ENCODE measurements at places on chromosomes 5 and 9.
A peak's percentile ranks its signal among the peaks of the same experiment; 100 is the strongest.

DNA sequence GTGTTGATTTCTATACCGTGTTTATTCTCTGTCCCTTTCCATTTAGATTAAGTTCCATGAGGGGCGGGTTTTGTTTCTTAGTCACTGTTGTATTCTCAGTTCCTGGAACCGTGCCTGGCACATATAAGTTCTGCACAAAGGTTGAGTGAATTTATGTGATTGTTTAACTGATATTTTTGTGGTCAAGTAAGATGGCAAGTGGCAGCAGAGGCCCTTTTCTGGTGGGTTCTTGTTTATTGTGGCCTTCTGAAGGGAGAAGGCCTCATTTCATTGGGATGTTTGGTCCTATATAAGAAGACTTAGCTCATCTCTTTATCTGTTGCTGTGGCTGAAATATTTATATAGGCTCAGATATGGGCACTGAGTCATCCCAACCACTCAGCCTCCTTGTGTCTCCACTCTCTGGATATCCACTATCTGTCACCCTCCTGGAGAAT, 262.5 kb downstream of the PSAT1 start:
- DNase-seq, result no peak

DNA sequence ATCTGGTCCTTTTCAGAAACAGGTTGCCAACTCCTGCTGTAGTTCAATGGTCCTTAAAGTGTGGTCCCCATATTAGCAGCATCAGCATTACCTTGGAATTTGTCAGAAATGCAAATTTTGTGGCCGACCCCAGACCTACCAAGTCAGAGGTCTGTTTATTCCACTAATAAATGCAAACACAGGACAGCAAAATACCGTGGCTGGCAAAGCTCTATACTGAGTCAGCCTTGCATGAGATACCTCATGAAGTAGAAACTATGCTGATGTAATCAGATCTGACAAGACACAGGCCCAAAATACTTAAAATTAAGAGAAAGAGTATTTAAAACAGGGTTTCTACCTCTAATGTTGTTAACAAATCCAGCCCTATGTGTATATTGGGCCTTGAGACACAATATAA, 3.0 kb downstream of the GOLM1 start:
- no peak for DNase-seq

- no peak for DNase-seq
These were observed 102.6 kb downstream of the CDC42SE2 start for GRCh38 chr5:131366428-131366827.

GRCh38 chr9:104286799-104287198, 192.7 kb downstream of the SMC2 start:
- DNase-seq, result no peak

DNA sequence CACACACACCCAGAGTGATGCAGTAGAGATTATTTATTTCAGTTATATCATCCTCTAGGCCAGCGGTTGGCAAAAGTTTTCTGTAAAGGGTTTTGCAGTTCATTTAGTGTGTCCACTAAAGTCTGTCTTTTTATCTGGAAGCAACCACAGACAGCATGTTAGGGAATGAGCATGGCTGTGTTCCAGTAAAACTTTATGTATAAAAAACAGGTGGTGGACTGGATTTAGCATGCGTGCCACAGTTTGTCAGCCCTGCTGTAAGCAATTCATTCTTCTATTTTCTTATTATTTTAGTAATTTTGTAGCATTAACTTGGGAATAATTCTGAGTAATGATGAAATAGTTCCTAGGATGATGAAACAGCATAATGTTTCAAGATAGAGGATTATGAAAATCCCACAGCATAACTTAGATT, 51.7 kb downstream of the CCNH start:
- no peak for DNase-seq

GRCh38 chr9:124258607-124259157, 933 bp downstream of the NEK6 start:
- no peak for DNase-seq

- DNase-seq, result no peak
These were observed 922.0 kb downstream of the CDH12 start for GRCh38 chr5:21931116-21931515.

- DNase-seq, result no peak
These were observed 248.1 kb downstream of the CDK5RAP2 start for GRCh38 chr9:120331913-120332312.

GRCh38 chr9:127014216-127014909, 99.8 kb downstream of the RALGPS1 start:
- no peak for DNase-seq

DNA sequence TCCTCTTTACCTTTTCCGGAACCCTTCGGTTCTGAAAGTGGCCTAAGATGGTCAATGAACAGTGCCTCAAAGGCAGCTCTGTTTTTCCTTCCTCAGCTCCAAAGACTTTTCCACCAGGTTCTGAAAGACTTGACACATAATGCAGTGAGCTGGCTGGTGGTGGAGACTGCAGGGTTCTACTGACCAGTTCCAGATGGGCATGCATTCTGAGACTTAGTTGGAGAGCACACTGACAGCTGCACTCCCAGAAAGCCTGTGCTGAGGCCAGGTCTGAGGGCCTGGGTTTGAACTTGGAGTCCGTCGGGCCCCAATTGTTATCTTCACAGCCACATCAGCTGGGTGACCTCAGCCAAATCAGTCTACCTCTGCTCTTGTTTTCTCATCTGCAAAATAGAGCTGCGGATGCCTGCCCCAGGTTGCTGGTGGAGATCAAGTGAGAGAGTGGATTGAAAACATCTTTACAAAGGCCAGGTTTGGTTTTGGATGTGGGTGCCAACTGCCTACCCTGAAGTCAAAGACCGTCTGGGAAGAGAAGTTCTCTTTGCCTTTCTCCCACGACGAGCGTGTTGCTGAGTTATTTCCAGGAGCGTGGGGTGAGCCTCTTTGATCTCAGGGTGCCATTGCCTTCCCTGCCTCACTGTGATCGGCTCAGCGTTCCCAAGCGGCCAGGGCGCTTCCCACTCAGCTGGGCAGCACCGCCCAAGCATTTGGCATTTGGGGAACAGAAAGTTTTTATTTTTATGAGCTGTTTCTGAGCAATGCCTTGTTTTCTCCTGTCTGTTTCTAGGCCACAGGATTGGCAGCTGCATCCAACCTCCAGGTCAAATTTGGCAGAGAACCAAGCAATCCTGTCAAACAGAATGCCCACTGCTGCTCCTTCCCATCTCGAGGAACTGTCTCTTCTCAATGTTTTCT, 54.9 kb downstream of the RAD23B start:
- no peak for DNase-seq

DNA sequence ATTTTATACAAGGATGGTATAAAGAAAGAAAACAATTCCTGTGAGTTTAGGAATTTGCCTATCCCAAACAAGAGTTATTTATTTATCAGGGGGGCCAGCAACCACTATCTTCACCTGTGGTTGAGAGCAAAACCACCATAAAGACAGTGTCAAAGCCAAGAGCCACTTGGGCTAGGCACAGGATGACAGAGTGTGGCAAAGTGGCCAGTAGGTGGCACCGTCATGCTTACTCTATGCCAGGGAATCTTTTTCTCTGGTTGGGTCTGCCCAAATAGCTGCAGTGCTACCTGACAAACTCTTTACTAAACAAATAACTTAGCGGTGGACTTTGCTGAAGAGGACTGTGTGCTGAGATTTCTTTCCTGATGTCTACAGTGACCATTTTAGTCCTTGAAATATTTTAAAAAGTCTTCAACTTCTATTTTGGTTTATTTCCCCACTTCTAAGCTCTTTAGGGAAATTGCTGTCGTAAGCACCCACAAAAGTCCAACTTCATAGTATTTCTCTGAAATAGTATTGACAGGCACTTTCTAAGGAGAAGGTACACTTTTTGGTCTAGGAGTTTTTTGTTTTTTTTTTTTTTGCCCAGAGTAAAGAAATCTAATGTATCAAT, 285.0 kb downstream of the RFX3 start:
- DNase-seq, result peak; percentile 19

GRCh38 chr5:168699002-168699401, 119.8 kb upstream of the PANK3 start:
- no peak for DNase-seq

DNA sequence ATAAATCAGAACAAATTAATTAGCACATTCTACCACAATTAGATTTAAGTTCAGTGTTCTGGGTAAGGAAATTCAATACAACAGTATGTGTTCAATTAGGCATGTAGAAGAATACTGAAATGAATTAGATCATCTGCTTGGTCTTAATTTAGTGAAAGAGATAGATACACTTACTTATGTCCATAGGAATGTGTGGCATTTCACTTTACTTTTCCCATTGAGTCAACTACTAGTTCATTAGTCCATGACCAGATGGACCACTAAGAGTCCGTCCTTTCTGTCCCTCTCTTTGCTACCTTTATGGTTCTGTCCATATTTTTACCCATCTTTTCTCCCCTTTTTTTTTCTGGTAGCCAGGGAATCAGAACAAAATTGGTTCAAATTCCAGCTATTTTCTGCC, 276.9 kb downstream of the OSTF1 start:
- no peak for DNase-seq

DNA sequence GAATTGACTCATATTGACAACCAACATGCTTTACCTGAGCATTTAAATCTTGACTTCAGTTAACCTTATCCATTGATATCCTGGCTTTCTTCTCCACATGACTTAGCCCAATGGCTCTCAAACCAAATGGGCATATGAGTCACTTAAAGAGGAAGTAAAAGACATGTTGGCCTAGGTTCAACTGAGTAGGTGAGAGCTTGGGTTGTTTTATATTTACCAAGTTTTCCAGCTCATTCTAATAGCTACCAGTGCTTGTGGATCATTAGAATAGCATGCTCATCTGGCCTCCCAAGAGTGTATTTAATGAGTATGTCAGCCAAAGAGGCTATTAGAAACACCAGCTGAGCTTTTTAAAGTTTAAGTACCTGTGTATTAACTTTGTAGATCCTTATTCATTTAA, 1049.0 kb downstream of the PTPRD start:
- no peak for DNase-seq

DNA sequence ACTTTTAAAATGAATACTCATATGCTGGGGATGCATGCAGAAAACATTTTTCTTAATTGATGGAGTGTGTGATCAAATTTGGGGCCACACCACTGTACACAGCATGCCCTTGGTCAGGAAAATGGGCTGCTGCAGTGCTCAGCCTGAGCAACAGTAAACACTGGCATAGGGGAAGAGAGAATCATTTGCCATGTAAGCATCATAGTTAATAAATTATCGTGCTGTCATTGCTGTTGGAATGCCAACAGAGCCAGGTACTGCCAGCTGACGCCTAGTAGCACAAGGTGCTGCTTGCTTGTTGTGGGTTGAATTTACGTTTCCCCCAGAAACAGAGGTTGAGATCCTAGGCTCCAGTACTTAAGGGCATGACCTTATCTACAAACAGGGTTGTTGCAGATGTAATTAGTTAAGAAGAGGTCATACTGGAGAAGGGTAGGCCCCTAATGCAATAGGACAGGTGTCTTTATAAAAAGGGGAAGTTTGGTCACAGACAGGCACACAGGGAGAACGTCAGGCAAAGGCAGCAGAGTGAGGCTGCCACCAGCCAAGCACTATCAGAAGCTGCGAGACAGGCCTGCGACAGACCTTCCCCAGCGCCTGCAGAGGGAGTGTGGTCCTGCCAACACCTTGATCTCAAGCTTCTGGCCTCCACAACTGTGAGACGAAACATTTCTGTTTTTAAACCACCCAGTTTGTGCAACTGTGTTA, 25.3 kb downstream of the DAP start:
- no peak for DNase-seq

DNA sequence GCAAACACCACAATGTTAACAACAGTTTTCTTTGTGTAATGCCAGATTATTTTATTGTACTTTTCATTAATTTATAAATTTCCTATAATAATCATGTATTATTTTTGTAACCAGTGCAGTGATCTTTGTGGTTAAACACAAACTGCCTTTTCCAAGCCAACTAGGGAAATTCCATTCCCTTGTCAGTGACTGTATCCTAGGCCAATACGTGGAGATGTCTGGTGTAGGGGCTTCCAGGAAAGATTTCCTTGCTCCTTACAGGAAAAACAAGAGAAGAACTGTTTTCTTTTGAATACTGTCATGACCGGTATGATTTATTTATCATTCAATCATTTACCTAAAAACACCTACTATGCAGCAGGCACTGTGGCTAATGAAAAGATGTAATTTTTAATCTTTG, 31.4 kb downstream of the FANCC start:
- no peak for DNase-seq

DNA sequence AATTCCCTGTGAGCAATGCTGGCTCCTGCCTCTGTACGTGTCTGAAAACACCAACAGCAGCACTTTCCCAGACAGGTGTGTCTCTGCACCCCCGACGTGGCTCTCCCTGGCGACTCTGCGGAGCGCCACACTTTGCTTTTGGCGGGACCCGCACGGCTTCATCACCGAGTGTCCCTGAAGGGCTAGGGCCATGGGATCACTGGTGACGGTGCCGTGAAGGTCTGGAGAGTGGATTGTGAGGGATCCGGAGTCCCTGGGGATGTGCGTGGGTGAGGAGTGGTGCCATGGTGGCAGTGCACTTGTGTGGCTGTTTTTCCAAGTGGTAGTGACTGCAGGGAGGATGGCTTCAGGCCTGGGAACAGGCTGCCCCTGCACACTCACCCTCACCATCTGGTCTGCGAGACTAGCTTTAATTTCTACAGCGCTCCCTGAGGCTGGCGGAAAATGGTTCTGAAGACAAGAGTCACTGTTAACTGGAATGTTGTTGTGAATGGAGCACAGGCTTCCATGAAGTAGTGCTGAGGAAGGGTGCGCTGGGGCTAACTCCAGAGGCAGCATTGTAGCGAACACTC, 3.2 kb downstream of the NKD2 start:
- DNase-seq, result no peak

DNA sequence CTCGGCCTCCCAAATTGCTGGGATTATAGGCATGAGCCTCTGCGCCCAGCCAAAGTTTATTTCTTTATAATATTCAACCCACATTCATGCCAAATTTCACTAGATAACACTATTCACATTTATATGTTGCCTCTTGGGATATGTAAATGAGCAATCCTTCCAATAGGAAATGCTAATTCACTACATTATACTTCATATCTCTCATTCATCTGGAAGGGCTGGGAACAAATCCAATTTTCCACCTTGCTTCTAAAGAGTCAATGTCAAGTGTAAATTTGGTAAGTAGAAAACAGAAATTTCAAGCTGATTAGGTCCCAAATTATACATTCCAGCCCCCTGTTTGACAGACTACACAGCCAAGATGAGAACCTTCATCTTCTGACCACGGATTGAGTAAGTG, 385.5 kb downstream of the GLIS3 start:
- DNase-seq, result no peak

DNA sequence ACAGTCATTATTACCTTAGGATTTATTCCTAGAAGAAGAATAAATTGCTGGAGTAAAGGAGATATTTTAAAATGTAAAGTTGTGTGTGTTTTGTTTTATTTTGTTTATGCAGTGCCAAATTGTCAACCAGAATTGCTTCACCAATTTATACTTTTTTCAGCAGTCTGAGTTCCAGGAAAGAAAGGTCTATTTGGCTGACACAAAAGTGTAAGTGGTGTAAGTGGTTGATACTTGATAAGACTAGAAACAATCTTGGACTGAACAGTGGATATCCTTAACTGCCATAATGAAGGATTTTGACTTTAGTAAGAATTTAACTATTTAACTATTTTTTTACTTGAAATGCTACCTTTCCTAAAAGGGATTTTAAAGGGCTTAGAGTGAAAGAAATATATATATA, 37.7 kb downstream of the TYRP1 start:
- no peak for DNase-seq
